ENCODE measurements at places on chromosomes 1 and 21. TPM values are rescaled to one million over a fixed set of nuclear protein-coding genes. Genes with fewer than 3 reads are reported as not detected.

Gene HLCS
- 15.3 TPM for total RNA-seq

Gene JAK1
- 86.5 TPM for total RNA-seq

Gene NCF2
- total RNA-seq = 6.2 TPM

Gene RNF186
- total RNA-seq = not detected

Gene LRRC53
- not detected for total RNA-seq

Gene CNR2
- total RNA-seq = 0.02 TPM

Gene ECM1
- 1.5 TPM for total RNA-seq

Gene GRIK3
- not detected for total RNA-seq

Gene FMO3
- not detected for total RNA-seq

GRCh38 chr1:94805912-94806311 lies 14.2 kb upstream of the SLC44A3 start:
- no peak overlapping the region for H3K4me3 ChIP-seq
- peaks cover 5% of the 10 kb centered on the region for H3K27me3 ChIP-seq
- DNase-seq = peak; percentile 86
- no peak overlapping the region for H3K27ac ChIP-seq
- no peaks in the 10 kb centered on the region for H3K36me3 ChIP-seq

DNA sequence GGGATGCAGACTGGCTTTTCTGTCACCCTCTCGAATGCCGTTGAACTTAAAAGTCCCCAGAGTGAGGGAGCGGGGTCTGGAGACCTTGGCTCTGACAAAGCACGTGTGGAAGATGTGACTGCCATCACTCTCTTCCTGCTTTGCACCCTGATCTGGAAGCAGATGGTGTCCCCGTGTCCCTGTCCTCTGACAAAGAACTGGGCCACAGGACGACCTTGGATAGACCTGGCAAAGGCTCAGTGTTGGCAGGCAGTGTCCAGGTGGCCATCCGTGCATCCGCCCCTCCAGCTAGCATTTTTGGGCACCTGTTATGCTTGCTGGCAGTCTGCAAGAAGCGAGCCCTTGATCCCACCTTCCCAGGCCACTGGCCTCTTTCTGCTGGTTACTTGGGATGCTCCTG lies 27.4 kb downstream of the ARHGEF10L start:
- no peak overlapping the region for H3K27ac ChIP-seq
- no peaks in the 10 kb centered on the region for H3K4me1 ChIP-seq
- H3K27me3 ChIP-seq = no peaks in the 10 kb centered on the region
- no peaks in the 10 kb centered on the region for H3K36me3 ChIP-seq

GRCh38 chr1:8746554-8746953 lies 70.9 kb downstream of the RERE start:
- no peaks in the 10 kb centered on the region for H3K36me3 ChIP-seq
- no peak overlapping the region for H3K4me3 ChIP-seq
- H3K4me1 ChIP-seq = peaks cover 10% of the 10 kb centered on the region
- H3K27ac ChIP-seq = no peak overlapping the region
- no peaks in the 10 kb centered on the region for H3K27me3 ChIP-seq

DNA sequence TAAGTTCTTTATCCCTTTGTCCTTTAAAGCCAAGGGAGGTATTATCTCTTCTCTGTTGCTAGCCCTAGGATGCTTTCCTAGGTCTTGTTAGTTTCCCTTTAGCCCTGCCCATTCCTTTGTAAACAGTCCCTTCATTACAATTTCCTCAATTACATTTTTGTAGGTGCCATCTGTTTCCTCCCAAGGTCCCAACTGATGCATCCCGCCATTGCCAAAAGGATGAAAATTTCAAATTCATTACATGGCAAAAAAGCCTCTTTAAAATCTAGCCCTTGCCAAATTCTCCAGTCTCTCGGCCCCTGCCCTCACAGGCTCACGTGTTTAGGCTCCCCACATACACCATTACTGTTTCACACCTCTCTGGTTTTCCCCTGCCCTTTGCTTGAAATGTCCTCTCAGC lies 151.9 kb upstream of the C1orf87 start:
- no peak for DNase-seq
- H3K4me3 ChIP-seq = no peak overlapping the region
- no peaks in the 10 kb centered on the region for H3K27me3 ChIP-seq
- H3K27ac ChIP-seq = no peak overlapping the region
- no peaks in the 10 kb centered on the region for H3K4me1 ChIP-seq

- peaks cover 20% of the 10 kb centered on the region for H3K4me1 ChIP-seq
- no peak overlapping the region for H3K4me3 ChIP-seq
- no peak overlapping the region for H3K27ac ChIP-seq
- DNase-seq = no peak
- H3K36me3 ChIP-seq = no peaks in the 10 kb centered on the region
These were observed 202.7 kb downstream of the RHOU start for GRCh38 chr1:228937851-228938536.

DNA sequence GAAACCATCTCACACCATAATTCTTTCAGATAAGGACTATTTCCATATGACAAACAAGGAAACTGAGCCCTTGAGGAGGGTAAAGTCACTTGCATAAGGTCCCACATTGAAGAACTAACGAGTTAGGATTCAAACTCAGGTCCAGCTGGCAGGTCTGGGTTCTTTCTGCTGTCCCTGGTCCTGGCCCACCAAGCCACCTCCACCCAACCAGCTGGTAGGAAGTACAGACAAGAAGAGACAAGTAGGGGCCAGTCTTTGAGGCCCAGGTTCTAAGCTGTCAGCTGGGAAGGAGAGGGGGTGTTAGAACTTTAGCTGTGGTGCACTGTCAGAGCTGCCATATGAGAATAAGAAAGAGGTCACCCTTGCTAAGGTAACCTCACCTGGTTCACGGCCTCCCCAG lies 188.6 kb downstream of the TRABD2B start:
- no peak overlapping the region for H3K27ac ChIP-seq
- no peaks in the 10 kb centered on the region for H3K36me3 ChIP-seq
- H3K4me3 ChIP-seq = no peak overlapping the region
- no peaks in the 10 kb centered on the region for H3K4me1 ChIP-seq

DNA sequence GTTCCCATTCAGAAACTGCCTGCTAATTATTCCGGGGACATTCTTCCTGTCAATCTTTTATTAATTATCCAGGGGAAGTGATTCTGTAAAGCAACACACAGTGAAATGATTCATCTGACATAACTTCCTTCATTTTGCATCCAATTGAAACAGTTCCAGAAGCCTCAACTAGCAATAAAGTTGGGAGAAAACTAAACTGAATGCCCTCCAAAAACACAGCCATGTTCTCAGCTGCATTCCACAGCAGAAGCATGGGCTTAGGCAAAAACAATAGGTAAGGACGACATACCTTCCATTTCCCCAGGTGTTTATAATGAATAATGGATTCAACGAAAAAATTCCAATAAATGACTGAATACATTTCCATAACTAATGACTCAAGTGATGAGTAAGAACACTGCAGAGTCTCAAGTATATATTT lies 36.9 kb upstream of the TARBP1 start:
- H3K4me1 ChIP-seq = peaks cover 30% of the 10 kb centered on the region
- DNase-seq = no peak
- no peak overlapping the region for H3K27ac ChIP-seq
- no peaks in the 10 kb centered on the region for H3K36me3 ChIP-seq

- H3K27ac ChIP-seq = peak within 1 kb of the TSS; percentile 58
- H3K36me3 ChIP-seq = peaks cover 4% of the 10 kb centered on the region
- H3K27me3 ChIP-seq = no peaks in the 10 kb centered on the region
These were observed at the start of gene SUMO3 for GRCh38 chr21:44817914-44818639. Gene SUMO3 (minus strand): TSS chr21:44818062. CDS start chr21:44817968, 94 bp downstream.

DNA sequence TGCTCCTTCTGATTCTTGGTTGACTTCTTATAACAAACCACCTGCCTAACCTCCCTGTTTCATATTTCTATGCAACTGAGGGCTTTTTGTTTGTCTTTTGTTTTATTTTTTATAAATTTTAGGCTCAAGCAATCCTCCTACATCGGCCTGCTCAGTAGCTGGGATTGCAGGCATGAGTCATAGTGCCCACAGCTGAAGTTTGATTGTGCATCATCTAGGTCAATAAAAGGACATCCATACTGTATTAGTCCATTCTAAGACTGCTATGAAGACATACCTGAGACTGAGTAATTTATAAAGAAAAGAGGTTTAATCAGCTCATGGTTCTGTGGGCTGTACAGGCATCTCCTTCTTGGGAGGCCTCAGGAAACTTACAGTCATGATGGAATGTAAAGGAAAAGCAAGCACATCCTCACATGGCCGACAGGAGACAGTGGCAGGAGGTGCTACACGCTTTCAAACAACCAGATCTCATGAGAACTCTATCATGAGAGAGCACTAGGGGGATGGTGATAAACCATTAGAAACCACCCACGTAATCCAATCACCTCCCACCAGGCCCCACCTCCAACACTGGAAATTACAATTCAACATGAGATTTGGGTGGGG lies 285.0 kb downstream of the SIPA1L2 start:
- no peak overlapping the region for H3K27ac ChIP-seq
- H3K4me1 ChIP-seq = no peaks in the 10 kb centered on the region
- H3K27me3 ChIP-seq = peaks cover 5% of the 10 kb centered on the region
- H3K4me3 ChIP-seq = no peak overlapping the region

GRCh38 chr1:206524739-206525364 lies 17.5 kb downstream of the RASSF5 start:
- DNase-seq = no peak
- no peaks in the 10 kb centered on the region for H3K27me3 ChIP-seq
- H3K4me1 ChIP-seq = peaks cover 4% of the 10 kb centered on the region
- no peak overlapping the region for H3K4me3 ChIP-seq
